Spinal cord (tissue), 10 donors: ENCODE measurements at places on chromosomes 7 and 10.

- no peak for DNase-seq
Observed at GRCh38 chr10:100167553-100168312, 18.1 kb downstream of the ERLIN1 start.

GRCh38 chr7:95861041-95861440, 88.7 kb downstream of the DYNC1I1 start:
- DNase-seq, result no peak

GRCh38 chr7:134458341-134458805, 527 bp downstream of the AKR1B1 start:
- DNase-seq, result peak; percentile 43

- no peak for DNase-seq
Observed at GRCh38 chr7:1301054-1301881, 68.6 kb downstream of the UNCX start.

- no peak for DNase-seq
Observed at GRCh38 chr10:112535531-112535951, 88.5 kb downstream of the VTI1A start.

GRCh38 chr7:100483722-100484672, at the start of gene NYAP1:
NYAP1 (plus strand) TSS chr7:100483927; CDS start chr7:100485312, 1,385 bp downstream.
- no peak for DNase-seq

DNA sequence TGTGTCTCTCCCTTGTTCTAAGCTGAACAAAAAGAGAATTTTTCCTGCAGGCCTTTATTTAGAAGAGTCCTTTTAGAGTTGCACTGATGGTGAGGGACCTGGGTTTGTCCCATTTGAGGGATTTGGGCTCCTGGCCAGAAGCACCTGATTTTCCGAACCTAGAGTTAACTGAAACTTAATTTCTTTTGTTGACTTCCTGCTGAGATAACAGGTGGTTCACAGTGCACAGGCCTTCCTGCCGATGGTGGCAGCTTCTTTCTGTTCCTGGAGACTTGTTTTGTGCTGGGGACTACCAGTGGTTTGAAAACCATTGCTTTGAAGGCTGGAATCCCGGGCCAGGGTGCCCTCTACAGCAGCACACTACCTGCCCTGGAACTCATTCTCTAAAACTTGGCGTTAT, 99.2 kb downstream of the SUGCT start:
- peak; percentile 7 for DNase-seq

- no peak for DNase-seq
Observed at GRCh38 chr7:133520248-133520647, 267.4 kb downstream of the EXOC4 start.

DNA sequence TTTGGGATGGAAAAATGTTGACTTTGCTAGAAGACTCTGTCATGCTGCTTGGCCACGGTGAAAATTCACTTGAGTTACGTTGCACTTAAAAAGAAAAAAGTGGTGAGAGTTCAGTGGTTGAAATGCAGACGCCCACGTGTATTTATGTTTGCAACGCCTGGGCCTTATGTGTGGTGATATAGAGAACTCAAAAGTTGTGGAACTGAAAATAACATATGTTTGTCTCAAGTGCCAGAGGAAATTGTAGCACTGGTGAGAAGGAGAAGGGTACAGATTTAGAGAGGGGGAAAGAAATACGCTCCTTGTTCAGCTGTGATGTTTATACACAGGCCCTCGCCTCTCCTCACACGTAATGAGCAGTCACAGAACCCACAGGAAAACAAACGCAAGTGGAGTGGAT, 73.6 kb downstream of the EMX2 start:
- no peak for DNase-seq

DNA sequence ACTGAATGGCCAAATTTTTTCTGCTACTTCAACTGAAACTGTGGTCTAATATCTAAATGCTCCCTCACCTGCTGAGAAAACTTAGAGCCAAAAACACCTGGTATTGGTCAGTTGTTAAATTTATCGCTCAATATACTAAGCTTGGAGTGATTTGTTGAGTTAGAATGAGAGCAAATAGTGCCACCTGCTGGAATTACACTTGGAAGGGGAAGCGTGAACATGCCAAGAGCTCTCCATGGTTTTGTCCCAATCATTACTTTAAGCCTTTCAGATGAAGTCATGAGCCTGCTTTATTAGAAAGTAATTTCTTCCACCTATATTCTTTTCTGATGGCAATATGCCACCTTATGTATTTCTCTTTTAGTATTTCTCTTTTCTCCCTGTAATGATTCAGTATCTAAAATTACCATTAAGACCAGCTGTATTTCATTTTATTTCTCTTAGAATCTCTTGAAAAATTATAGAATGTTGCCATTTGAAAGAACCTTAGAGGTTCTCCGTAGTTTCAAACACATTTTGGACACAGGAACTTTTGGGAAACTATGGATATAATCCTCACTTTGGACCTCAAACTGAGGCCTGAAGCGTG, 447.8 kb upstream of the C7orf33 start:
- peak; percentile 26 for DNase-seq

DNA sequence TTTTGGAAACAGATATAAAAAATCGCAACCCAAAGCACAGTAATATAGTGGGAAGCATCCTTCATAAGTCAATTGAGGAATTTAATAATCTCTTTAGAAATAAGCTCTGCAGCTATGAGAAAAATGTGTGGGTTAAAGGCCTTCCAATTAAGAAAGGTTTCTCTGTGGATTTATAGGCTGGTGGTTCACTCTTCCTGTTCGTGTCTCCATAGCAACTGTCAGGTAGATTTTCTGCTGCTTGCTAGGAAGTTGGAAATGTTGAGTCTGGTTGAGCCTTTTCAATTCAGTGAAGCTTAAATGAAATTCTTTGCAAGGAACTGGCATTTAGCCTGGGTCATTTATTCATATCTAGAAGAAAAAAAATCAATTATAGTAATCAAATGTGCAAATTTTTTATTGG, 652.8 kb upstream of the CELF2 start:
- peak; percentile 21 for DNase-seq

DNA sequence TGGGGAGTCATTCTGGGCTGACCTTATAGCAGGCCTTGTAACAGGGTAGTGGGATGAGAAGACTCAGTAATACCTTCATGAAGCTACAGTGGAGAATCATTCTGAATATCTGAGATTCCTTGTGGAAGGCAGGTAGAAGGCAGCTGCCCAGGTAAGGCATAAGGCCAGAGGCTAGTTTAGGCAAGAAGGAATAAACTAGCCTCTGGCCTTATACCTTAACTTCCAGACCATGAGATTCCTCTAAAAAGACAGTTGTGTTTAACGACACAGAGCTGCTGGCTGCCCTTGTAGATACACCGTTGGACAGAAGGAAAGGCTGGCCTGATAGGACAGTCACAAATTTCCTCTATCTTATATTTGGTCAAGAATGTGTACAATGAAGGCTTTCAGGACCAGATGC, 268.2 kb downstream of the PLXDC2 start:
- DNase-seq, result no peak

- DNase-seq, result no peak
Observed at GRCh38 chr10:120505866-120506265, 48.8 kb downstream of the PLPP4 start.

DNA sequence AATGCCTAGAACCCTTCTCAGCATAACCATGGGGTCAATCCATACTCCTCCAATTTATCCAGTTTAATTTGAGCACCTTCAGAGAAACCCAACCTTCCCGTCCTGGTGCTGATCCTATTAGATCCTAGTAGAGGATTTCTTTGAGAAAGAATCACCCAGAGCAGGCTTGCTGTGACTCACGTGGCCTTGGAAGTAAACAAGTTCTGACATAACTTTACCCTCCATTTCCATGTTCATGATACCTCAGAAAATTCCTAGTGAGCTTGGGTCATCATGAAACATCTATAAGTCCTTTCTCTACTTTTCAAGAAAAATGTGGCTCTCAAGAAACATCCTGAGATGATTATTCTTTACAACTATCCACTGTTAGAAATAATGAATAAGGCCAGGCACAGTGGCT, 71.7 kb downstream of the PRLHR start:
- no peak for DNase-seq

- no peak for DNase-seq
Observed at GRCh38 chr10:3867454-3868270, 82.7 kb upstream of the KLF6 start.

DNA sequence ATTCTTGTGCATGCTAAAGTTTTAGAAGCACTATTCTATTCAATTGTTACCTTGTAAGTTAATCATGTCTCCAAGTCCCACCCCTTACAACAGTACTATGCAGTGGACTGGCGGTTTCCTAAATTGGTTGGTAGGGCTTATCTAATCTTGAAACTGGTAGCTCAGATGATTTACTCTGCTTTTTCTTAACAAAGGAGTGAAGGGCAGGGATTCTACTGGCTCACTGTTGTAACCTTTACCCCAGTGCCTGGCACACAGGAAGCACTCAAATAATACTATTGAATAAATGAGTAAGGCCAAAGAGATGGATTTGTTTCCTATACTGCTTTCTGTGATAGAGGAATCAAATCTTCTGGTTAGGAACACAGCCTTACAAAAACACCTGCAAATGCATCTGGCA, 46.0 kb upstream of the CYCS start:
- no peak for DNase-seq

- no peak for DNase-seq
Observed at GRCh38 chr7:117871778-117872538, 1.3 kb downstream of the CTTNBP2 start.

DNA sequence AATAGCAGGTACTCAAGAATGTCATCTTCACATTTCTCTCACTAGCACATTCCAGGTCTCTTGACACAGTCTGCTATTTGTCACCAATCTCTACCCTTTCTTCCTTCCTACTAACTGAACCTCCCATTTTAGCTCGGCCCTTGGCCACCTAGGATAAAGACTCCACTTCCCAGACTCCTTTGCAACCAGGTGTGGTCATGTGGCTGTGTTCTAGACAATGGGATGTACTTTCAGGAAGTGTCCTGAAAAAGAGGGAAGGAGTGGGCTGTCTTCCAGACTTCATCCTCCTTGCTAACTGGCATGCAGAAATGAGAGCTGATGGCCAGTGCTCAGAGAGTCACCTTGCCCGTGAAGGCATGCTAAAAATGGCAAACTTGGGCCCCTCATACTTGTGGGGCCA, 139.2 kb downstream of the AMPH start:
- DNase-seq, result no peak

- no peak for DNase-seq
Observed at GRCh38 chr7:117405519-117405918, 21.8 kb downstream of the ASZ1 start.

DNA sequence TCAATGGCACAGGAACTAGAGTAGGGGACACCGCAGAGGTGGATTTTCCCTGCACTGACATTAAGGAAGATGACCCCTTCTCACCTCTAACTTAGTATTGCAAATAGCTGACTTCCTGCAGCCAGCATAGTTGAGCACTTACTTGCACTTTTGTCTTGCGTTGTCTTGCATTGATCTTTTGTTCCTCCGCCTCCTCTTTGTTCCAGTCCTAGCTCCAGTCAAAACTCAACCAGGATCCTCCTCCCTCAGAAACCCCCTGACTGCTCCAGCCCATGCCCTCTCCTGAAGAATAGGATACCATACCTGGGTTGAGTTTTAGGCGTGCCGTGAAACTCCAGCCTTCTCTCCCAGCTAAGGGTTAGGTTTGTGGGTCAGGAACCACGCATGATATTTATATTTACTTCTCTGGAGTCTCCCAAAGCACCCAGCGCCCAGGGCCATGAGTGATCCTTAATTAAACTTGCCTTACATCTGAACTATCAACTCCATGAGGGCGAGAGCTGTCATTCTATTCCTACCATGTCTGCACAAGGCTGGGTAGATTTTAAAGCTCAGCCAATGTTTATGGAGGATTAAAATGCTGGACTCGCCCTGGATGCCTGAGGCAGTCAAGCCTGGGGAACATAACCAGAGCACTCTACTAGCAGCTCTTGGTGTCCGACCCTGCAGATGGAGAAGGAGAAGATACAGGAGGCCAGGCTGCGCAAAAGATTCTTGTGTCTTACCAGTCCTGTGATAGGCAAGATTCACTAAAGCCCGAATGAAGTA, 14.1 kb downstream of the ZNF467 start:
- DNase-seq, result no peak

GRCh38 chr10:60652628-60653027, 125.7 kb upstream of the CDK1 start:
- DNase-seq, result no peak

GRCh38 chr10:131822013-131822691, 78.7 kb upstream of the PPP2R2D start:
- DNase-seq, result no peak

- no peak for DNase-seq
Observed at GRCh38 chr10:48968036-48968435, 28.4 kb upstream of the LRRC18 start.

GRCh38 chr10:33001908-33002492, 44.0 kb upstream of the ITGB1 start:
- no peak for DNase-seq

DNA sequence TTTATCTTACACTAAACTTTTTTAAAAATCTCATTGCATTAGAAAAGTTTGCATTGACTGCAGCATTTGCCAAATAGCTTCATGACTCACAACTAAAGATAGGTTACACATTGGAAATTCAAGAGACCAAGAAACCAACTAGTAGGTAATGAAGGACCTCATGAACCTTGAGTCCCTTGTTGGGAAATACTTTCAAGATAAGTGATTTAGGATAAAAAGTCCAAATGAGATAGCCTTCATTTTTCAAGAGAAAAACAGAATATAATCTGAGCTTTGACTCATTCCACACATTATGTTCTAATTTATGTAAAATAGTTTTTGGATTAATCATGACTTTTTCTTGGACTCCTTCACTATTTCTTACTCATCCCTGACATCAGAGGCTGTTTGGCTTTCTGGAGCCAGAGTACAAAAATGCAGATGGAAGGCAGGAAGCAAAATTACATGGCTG, 13.1 kb upstream of the LIPF start:
- DNase-seq, result no peak

DNA sequence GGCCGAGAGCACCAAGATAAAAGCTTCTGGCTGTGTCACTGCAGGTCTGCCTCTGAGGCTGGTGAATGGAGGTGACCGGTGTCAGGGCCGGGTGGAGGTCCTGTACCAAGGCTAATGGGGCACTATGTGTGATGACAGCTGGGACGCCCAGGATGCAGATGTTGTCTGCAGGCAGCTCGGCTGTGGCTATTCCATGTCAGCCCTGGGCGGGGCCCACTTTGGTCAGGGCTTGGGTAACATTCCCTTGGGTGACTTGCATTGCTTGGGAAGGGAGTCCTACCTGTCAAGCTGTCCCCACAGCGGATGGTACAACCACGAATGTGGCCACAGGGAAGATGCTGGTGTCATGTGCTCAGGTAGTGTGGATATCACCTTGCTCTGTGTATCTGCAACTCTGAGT, 8.0 kb downstream of the DMBT1 start:
- no peak for DNase-seq

DNA sequence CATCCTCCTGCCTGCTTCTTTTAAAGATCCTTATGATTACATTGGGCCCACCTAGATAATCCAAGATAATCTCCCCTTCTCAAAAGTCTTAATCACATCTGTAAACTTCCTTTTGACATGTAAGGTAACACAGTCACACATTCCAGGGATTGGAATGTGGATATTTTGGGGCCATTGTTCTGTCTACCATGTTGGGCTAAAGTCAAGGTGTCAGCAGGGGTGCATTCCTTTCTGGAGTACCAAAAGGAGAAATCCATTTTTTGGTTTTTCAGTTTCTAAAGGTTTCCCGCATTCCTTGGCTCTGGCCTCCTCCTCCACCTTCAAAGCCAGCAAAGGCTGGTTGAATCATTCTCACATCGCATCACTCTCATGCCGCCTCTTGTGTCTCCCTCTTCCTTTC, 197.6 kb upstream of the NFE2L3 start:
- no peak for DNase-seq
